ENCODE measurements at places on chromosomes 7 and 10. TPM values are rescaled to one million over a fixed set of nuclear protein-coding genes. Genes with fewer than 3 reads are reported as not detected.

Gene WASL
- 25.3 TPM for total RNA-seq

Gene ZNF316
- total RNA-seq, result 18.4 TPM

Gene CLCN1
- total RNA-seq, result not detected

Gene PLOD3
- total RNA-seq, result 9.6 TPM

Gene LRIT1
- total RNA-seq, result not detected

Gene HOGA1
- 0.25 TPM for total RNA-seq

Gene GRM3
- total RNA-seq, result 86.5 TPM

Gene ENO4
- total RNA-seq, result 1.2 TPM

Gene HTRA1
- total RNA-seq, result 46.7 TPM

Gene GPRIN2
- 18.2 TPM for total RNA-seq

Gene PRSS1
- total RNA-seq, result not detected

Gene OR6V1
- not detected for total RNA-seq

Gene COL26A1
- total RNA-seq, result 12.0 TPM

Gene CDH23
- total RNA-seq, result 3.4 TPM

Gene C10orf71
- total RNA-seq, result not detected

Gene GPR158
- 5.7 TPM for total RNA-seq

Gene HOXA1
- not detected for total RNA-seq

Gene ANKRD2
- not detected for total RNA-seq

Gene CNTNAP2
- 83.8 TPM for total RNA-seq

Gene SFMBT2
- total RNA-seq, result 10.1 TPM

Gene NEUROD6
- total RNA-seq, result 325 TPM

Gene H2BK1
- total RNA-seq, result not detected

Gene GNAT3
- total RNA-seq, result not detected

Gene MYO3A
- total RNA-seq, result 2.2 TPM

Gene SPAM1
- total RNA-seq, result not detected

Gene HEPACAM2
- total RNA-seq, result 0.25 TPM

Gene DRGX
- total RNA-seq, result not detected

Gene ZNF467
- 1.2 TPM for total RNA-seq

Gene HTR5A
- 1.2 TPM for total RNA-seq

Gene OR9A4
- not detected for total RNA-seq

Gene OPN1SW
- total RNA-seq, result not detected

Gene FAS
- total RNA-seq, result 2.0 TPM

Measured in temporal lobe (tissue), 4 donors.